ENCODE measurements at places on chromosomes 6 and 20.

DNA sequence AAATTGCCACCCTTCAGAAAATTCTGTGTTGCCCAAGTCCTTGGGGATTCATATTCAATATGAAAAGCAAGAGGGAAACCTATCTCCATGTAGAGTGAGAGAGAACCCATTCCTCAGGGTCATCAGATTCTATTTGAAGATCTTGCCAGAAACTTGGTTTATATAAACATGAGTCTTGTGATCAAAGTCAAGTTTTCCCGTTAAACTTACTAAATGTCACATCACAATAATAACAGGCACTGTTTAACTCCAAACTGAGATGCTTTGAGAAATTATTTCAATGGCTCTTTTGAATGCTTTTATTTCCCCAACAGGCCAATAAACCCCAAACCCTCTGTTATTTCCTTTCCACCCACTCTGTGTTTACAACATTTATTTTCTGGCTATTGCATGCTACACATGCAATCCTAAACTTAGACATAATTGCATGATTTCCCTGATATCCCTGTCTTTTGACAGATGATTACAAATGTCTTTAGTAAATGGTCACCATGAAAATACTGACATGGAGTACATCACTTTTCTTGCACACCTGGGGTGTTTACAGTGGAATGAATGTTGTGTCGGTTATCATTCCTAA, 31.1 kb upstream of the SSTR4 start:
- no peak for DNase-seq

DNA sequence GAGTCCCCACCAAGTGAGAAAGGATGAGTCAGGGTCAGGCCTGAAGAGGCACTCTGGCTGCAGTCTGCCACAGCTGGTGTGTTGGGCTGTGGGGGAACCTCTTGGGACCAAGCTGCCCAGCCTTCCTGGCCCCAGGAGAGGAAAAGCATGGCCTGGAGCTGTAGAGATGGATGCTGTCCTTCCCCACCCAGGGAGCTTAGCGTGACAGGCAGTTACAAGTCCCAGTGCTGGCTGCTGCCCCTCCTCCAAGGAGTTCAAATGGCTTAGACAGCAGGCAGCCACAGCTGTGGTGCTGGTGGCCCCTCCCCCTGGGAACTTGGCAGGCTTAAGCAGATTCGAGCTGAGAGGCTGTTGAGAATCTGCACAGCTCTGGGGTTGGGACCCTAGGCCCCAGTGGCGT, 253.2 kb downstream of the PLCB1 start:
- no peak for DNase-seq

DNA sequence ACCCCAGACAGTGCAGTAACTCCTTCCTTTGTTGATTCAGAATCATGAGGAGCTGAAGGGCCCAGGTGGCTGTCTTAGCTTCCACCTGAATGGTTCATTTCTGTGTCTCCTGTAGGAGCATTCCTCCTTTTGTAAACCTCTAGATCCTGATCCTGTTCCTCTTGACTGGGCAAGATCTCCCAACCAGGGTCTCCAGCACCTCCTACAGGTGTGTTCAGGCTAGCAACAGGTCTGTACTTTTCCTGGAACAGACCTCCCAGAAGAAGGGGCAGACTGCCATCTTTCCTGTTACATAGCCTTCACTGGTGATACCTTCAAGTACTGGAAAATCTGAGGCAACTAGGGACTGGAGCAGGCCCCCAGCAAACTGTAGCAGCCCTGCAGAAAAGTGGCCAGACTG, 35.2 kb downstream of the HLA-B start:
- no peak for DNase-seq

DNA sequence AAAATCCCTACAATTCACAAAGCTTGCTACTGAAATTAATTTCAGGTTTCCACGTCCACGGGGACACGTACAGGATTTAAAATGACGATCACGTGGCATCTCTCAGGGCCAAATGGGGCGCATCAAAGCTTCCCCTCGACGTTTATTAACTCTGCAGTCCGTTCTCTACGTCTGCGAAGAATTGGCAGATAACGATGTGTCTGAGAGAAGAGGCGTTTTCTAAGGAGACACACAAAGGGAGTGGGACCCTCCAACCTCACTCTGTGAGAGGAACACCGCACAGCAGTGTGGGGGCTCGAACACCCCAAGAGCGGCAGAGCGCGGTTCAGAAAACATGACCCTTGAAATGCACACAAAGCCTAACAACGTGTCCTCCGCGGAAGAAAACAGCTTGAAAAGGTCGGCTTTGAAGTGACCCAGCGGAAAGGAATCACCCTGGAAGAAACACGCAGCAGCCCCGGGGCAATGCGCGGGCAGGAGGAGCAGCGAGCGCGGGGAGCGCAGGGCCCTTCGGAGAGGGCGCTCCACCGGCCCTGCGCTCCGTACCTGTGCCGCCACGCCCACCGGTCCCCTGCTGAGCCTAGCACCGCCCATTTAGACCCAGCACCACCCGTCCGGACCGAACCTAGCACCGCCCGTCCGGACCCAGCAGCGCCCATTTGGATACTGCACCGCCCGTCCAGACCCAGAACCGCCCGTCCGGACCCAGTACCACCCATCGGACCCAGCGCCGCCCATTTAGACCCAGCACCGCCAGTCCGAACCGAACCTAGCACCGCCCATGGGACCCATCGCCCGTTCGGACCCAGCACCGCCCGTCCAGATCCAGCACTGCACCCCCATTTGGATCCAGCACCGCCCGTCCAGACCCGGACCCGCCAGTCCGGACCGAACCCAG, 1.1 kb upstream of the AFDN start:
- DNase-seq: peak; percentile 78

DNA sequence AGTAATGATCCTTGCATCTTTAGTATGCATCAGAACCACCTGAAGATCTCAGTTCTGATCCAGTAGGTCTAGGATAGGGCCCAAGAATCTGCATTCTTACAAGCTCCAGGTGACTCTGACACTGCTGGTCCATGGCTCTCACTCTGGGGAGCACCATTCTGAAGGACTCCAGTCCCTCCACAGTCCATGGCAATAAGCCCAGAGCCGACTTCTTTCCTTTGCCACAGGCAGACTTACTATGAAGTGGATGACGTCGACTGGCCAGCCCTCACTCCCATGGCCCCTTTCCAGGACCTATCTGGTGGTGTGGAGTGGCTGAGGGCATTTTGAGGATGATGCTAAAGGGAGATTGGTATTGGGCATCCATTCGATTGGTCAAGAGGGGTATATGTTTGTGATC, 21.8 kb upstream of the LY86 start:
- DNase-seq: no peak

GRCh38 chr6:117590447-117590846, 11.9 kb downstream of the GOPC start:
- no peak for DNase-seq

- DNase-seq: peak; percentile 66
Measured at GRCh38 chr20:48827855-48828733, at the start of gene PREX1. TSS of gene PREX1 (minus strand) at chr20:48827999. CDS start at chr20:48827860, 139 bp downstream.

DNA sequence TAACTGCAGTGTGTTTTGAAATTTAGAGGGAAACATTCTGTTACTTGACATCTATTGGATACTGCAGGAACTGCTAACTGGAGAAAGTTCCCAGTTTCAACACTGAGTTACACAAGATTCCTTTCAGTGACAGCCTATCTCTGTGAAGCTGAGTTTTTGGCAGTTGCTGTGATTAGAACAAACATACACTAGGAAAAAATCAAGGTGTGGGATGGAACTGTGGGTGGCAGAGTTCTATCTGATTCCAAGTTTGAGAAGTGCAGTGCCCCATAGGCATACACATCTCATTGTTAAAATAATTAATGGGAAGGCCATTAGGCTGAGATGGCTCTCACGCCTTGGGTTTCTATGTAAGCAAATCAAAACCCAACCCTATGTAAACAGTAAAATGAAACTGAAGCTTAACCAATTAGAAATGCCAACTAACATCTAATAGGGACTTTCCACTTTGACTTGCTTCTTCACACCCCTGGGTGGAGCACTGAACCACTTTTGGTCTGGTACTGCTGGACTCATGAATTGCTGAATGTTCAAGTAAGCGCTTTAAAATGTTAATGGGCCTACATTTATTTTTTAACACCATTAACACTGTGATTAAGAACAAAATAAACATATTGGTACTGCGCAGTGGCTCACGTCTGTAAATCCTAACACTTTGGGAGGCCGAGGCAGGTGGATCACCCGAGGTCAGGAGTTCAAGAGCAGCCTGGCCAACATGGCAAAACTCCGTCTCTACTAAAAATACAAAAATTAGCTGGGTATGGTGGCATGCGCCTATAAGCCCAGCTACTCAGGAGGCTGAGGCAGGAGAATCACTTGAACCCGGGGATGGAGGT, 55.2 kb upstream of the TBC1D7 start:
- no peak for DNase-seq

- DNase-seq: no peak
Measured at GRCh38 chr20:34165018-34165619, 53.1 kb upstream of the EIF2S2 start.

GRCh38 chr6:89438248-89438647, 5.3 kb downstream of the ANKRD6 start:
- no peak for DNase-seq

Data from mesothelial cell of epicardium (in vitro differentiated cells).